Muscle of back (tissue), 13 donors: ENCODE measurements at places on chromosomes 5 and 9. TPM values are rescaled to one million over a fixed set of nuclear protein-coding genes. Genes with fewer than 3 reads are reported as not detected.

Gene GALT
- polyA plus RNA-seq = 33.4 TPM

DNA sequence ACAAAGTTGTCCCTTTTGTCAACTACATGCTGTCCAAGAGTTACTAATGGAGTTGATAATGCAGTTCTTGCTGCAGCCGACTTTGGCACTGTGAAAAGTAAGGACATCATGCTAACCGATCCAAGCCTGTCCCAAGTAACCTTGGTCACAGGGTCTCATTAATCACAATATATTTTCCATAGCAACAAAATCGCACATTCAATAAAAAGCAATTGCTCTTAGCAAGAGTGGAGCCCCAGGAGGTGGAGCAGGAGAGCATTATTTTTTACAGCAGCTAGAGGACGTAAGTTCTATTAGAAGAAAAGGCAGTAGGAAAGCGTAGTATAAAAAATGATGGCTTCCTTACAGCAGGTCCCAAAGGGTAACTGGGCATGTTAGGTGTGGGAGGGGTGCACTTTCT is 570.3 kb downstream of the EBF1 start:
- DNase-seq = peak; percentile 84

DNA sequence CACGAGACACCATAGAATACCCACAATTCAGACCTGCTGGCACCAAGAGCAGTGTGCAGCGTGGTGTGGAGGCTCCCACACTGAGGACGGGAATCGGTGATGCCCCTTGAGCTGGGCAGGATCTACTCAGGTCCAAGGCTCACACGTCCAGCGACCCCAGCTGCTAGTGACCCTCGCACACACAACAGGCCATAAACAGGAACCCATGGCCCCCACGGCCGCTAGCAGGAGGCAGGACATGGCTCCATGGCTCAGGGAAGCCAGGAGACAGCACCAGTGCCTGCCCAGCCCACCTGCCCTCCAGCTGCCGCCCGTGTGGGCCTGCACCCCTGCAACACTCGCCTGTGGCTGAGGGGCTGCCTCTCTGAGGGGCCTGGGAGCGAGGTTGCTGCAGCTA is 43.4 kb upstream of the SLC9A3 start:
- DNase-seq = no peak

DNA sequence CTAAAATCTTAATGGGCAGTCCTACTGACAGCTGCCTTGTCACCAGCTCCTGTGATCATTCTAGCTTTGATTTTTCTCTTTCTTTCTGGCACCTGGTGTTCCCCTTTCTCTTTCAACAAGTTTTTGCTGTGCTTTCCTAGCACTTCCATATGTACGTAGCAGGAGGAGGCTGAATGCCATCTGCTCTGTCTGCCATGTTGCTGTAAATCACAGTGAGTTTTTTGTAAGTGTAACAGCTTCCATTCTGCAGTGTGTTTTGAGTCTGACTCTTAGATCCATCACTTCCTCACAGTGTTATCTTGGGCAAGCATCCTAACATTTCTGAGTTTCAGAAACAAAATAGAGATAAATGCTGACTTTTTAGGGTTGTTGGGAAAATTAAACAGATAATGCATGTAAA is 247.9 kb downstream of the DOCK8 start:
- DNase-seq = no peak

Gene OGN
- polyA plus RNA-seq = 619 TPM

DNA sequence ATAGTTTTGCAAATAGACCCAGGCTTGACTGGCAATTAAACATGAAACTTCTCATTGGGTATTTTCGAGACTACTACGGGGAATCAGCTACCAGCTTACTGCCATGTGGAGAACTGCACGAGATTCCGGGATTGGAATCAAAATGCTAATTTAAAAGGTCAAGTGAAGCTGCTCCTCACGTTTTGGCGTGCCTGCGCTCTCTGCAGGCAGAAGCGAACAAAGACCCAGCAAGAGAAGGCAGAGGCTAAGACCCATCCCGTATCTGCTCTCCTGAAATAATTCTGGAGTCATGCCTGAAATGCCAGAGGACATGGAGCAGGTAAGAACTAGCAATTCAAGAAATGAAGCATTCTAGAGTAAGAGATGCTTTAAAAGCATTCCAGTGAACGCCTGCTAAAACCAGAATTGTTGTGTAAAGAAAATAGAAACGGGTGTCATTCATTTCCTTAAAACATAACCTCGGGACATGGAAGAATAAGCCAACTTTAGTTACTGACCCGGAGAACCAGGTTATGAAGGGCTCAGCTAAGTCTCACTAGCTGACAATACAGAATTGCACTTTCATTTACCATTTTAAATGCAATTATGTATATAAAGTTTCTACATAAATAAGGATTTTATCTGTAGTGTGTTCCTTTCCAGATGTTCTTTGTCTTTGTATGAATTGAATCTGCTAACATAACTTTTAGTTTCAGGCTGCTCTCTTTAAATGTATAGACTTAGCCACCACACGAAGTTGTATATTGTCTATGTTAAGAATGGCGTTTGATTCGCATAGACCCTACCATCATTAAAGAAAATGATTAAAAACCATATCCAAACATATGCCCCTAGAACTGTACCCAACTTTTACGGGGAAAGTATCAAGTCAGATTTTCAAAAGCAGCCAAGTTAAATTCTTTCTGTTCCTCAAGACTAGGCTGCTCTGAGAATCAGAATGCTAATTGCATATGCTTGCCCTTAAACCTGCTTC is 2.0 kb upstream of the MAT2B start:
- DNase-seq = peak; percentile 93

Gene MARCHF11
- not detected for polyA plus RNA-seq

Gene BNC2
- 8.7 TPM for polyA plus RNA-seq

Gene MUSK
- 14.6 TPM for polyA plus RNA-seq

Gene ZER1
- polyA plus RNA-seq = 30.8 TPM

- no peak for DNase-seq
Measured at GRCh38 chr5:146447734-146448380, 724 bp downstream of the TCERG1 start.

Gene FCN1
- 9.9 TPM for polyA plus RNA-seq

DNA sequence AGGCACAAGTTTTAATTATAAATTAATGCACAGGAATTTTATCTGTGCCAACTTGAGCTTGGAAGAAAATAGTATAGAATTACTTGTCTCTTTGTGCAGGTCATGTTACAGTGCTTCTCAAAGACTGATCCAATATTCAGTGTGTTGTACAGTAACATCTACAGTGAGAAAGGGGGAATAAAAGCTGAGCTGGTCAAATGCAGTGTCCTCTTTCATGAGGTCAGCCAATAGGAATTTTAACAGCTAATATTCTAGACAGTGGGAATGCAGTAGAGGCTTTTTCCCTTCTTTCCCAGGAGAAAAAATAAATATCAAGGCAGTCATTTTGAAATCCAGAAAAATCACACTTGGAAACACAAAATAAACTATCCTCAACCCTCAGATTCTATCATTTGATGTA is 95.7 kb upstream of the ITGA1 start:
- no peak for DNase-seq

- DNase-seq = peak; percentile 89
Measured at GRCh38 chr5:133868946-133869518, 99.4 kb downstream of the C5orf15 start.

- no peak for DNase-seq
Measured at GRCh38 chr5:143836161-143836725, 24.3 kb downstream of the HMHB1 start.

Gene PIP5KL1
- polyA plus RNA-seq = 2.0 TPM

DNA sequence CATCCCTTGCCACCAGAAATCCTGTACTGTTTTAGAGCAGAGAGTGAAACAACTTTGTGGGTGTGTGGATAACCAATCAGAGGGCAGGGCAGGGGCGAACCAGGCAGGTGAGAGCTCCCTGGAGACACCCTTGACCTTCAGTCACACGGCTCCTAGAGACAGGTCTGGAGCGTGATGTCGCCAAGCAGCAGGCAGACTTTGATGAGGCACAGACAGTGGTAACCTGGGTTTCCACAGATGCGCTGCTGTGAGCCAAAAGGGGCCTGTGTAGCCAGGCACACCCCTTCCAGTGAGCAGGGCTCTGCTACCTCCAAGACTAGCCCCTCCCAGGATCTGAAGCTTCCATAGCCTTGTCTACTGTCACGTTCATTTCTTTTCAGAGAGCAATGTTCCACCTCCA is 317.8 kb upstream of the ADCY2 start:
- DNase-seq = no peak

GRCh38 chr5:9766581-9766980 is 136.4 kb upstream of the TAS2R1 start:
- no peak for DNase-seq

- peak; percentile 92 for DNase-seq
Measured at GRCh38 chr5:144028636-144029035, 141.8 kb downstream of the YIPF5 start.

DNA sequence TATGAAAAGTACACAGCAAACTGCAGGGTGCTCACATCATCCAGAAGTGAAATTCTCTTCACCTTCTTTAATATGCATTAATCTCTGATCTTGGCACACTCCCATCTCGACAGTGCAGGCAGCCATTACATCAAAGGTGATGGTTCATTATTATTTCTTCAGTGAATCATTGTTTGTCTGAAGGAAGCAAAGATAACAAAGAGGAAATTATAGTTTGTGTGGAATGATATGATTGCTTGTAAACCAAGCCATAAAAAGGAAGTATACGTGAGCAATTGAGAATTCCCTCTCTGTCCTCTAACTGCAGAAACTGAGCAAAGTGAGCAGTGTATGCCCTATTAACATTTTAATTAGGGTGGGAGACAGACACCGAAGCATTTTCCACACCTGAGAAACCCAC is 171.6 kb upstream of the PPP1R2B start:
- no peak for DNase-seq

DNA sequence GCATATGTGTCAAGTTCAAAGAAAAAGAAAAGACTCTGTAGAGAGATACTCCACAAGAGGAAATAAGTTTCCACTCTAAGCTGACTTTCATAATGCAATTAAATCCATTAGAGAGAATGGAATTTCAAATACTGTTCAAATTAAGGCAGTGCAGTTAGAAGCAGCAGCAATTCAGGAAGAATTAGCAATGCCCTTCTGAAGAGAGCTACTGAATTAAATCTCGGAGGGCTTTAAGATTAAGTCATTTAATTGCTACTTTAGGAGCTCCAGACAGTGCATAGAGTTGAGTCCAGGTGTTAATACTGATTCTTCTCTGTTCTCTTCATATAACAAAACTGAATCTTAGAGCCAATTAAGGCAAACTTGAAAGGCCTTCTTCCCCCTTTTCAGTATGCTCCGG is 8.5 kb downstream of the CDH12 start:
- no peak for DNase-seq
